ENCODE measurements at places on chromosomes 7 and 10.

GRCh38 chr7:135335628-135336139 is 102.0 kb downstream of the STRA8 start:
- peak; percentile 87 for DNase-seq

GRCh38 chr7:116443101-116443523 is 56.4 kb upstream of the CAV2 start:
- DNase-seq = no peak

DNA sequence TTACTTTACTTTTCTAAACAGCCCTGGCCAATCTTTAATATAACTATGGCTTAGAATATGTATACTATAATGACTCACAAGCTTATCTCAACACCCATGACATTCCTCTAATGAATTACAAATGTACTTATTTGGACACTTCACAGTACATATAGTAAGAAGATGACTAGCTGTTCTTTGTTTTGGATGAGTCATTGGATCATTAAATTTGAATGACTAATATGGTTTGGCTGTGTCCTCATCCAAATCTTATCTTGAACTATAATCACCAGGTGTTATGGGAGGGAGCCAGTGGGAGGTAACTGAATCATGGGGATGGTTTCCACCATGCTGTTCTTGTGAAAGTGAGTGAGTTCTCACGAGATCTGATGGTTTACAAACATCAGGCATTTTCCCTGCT is 807.5 kb upstream of the SORCS1 start:
- no peak for DNase-seq

DNA sequence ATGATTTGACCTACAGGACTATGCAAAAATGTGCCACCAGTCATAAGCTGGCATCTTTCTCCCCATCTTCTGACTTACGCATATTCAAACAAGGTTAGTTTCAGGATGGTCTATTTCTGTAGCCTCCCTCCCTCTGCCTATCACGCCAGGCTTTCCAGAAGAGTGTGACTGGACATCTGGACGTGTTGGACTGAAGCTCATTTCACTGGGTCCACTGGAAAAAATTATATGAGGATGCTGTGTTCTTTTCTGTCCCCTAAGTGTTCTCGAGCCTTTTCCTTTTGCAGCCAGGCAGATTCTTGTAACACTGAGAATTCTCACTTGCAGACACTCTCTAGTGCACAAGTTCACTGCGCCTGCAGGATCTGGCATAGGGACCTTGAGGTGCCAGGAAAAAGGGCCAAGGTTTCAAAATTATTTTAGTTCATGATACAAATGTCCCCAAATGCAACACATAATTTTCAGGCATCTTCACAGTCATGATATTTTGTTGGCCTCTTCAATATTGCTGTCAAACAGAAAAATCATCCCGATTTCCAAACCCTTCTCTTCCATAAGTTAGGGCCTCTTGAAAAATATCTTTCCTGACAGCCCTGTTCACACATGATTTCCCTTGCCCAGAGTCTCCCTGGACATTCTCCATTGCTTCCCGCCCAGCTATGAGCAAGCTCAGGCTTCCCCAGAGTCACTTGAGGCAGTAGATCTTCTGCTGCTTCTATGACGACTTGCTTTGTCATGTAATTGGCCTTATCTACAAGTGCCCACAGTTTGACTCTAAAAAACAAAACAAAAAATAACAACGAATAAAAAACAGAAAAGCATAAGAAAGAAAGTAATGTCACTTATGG is 170.4 kb downstream of the BMPER start:
- DNase-seq = no peak

DNA sequence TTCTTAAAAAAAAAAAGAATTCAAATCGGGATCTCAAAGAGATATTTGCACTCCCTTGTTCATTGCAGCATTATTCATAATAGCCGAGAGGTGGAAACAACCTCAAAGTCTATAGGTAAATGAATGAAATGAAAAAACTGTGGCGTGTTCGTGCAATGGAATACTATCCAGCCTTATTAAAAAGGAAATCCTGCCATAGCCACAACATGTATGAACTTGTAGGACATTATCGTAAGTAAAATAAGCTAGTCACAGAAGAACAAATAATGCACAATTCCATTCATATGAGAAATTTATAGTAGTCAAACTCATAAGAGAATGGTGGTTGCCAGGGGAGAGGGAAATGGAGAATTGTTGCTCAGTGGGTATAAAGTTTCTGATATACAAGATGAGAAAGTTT is 37.9 kb downstream of the GRK5 start:
- no peak for DNase-seq

Data from NCI-H1092 treated with DMSO at 0.1 percent for 48 hours (cell line).